Fibroblast of lung (primary cell): ENCODE measurements at places on chromosomes 3 and 15.
A peak's percentile ranks its signal among the peaks of the same experiment; 100 is the strongest.

DNA sequence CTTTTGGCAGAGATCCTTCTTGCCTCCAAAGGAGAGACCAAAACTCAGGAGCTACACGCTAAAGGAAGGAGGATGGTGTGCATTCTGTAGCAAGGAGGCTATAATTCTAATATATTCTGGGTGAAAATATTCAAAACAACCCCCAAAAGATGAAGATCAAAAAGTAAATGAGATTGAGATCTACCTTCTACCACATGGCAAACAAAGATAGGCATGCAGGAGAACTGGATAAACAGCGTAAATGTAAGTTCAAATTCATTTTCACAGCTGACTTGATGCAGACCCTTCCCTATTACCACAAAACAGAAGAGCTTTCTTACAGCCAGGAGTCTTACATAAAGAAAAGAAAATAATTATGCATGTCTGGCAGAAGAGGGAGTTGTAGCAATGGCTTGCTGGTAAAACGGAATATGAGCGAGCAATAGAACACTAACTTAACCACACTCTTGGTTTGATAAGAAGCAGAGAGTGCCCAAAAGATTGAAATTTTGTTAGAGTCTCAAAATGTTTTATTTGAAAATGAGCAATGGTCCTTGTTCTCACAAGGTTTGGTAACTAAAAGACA lies 272.7 kb downstream of the MECOM start:
- peak; percentile 41 for DNase-seq

GRCh38 chr3:10977892-10978510 lies 14.5 kb upstream of the SLC6A1 start:
- peak; percentile 68 for DNase-seq

DNA sequence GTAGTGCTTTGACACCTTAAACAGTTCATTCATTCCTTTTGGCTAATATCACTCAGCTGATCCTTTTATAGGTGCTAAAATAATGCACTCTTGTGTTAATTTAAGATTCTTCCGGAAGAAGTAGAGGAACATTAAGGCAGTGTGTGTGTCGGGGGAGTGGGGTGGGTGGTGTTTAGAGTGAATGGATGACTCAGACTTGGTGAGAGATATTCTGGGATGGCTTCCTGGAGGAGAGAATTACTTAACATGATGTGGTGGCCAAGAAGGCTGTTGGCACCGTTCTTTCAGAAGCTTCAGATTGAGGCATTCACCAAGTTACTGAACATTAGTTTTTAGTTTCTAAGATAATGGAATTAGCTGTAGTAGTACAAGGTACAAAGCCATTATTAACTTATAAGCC lies 125.6 kb upstream of the ROPN1 start:
- DNase-seq = peak; percentile 76

- no peak for DNase-seq
Measured at GRCh38 chr3:188437926-188438325, 284.0 kb downstream of the LPP start.

- peak; percentile 15 for DNase-seq
Measured at GRCh38 chr15:50066202-50066601, 52.8 kb downstream of the ATP8B4 start.

DNA sequence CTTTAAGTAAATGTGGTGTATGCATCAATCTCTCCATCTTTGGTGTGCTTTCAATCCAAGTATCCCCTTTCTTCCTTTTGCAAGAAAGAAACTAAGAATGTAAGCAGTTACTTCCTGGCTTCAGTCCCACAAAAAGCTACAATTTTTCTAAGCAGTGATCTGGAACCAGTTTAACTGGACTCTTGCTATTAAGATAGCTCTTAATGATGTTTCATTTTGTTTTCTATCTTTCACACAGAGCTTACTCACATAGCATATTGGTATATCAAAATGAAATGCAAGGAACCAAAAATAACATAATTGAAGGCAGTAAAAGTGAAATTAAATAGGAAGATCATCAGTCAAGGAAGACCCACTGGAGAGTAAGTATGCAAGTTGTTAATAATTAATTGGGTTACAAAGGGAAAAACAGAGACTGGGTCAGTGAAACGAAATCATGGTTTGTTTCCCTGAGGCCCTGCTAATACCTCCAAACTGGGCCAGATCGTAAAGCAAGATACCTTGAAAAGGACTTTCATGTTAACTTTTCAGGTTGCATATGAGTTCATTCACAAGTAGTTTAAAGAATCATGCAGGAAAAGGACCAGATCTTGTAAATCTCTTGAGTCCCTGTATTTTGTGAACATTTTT lies 41.9 kb downstream of the GPR160 start:
- DNase-seq = no peak

GRCh38 chr15:62962101-62962995 lies 80.2 kb upstream of the TPM1 start:
- DNase-seq = no peak

DNA sequence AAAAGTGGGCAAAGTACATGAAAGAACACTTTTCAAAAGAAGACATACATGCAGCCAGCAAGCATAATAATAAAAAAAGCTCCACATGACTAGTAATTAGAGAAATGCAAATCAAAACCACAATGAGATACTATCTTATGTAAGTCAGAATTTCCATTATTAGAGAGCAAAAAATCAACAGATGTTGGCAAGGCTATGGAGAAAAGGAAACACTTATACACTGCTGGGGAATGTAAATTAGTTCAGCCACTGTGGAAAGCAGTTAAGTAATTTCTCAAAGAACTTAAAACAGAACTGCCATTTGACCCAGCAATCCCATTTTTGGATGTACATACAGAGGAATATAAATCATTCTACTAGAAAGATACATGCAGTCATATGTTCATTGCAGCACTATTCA lies 360.7 kb downstream of the NSUN3 start:
- DNase-seq = peak; percentile 89

DNA sequence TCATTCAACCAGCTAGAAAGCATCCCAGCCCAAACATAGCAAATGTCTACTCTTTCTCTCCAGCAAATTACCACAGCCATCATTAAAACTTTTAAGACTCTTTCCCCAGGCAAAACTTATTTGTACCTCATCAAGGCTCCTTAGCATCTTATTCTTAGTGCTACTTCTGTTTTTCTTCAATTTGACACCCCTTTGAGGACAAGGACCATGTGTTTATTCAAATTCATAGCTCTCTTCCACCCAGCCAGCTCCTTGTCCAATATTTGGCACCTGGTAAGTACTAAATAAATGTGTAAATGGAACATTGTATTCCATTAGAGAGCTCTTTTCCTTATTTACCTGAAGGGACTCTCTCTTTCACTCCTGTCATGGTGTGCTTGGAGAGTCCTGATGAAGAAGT lies 89.8 kb downstream of the IMPG2 start:
- no peak for DNase-seq

DNA sequence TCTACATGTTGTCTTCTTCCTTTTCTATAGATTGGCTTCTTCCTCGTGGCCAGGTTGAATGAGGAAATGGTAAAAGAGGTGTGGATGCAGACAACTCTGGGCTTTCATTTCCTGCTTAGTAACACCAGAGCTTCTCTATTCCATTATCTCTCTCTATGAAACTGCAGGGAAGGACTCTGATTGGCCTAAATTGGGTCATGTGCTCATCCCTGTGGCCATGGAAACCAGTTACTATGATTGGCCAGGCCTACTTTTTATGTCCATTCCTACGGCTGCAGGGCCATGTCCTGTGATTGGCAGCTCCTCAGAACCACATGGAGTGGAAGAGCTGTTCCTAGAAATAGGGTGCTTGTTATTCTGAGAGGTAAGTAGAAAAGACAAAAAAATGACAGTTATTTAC lies 486.9 kb upstream of the ADAMTS9 start:
- DNase-seq = no peak

DNA sequence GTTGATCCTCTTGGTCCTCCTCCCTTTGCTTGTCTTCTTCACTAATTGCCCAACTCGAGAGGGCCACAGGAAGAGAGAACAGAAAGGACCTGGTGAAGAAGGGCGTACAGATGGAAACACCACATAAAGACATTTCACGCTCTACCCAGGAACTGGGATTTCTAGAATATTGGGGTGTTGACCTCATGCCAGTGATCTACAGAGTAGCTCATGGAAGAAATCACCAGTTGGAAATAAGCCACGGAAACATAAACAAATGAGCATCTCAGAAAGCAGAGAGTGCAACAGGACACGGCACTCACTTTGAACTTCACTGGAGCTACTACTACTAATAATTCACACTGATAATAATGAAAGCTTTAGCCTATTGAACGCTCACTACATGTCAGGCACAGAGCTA lies 84.6 kb upstream of the ARHGEF3 start:
- DNase-seq = peak; percentile 7

DNA sequence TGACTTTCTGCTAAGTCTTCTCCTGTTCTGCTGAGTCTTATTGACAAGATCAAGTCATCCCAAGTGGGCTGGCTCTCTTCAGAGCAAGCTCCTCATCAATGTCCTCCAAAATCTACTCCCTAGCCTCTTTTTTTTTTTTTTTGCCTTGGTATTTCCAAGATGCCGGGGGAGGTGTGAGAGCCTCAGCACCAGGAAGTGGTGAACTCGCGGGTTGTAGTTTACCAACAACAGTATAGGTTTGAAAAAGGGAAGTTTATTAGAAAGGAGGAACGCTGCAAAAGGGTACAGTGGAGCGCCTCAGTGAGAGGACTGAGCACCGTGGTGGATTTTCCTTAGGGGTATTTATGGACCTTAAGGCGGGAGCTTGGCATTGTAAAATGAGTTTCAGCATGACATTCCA lies 94.3 kb upstream of the SGO1 start:
- no peak for DNase-seq

DNA sequence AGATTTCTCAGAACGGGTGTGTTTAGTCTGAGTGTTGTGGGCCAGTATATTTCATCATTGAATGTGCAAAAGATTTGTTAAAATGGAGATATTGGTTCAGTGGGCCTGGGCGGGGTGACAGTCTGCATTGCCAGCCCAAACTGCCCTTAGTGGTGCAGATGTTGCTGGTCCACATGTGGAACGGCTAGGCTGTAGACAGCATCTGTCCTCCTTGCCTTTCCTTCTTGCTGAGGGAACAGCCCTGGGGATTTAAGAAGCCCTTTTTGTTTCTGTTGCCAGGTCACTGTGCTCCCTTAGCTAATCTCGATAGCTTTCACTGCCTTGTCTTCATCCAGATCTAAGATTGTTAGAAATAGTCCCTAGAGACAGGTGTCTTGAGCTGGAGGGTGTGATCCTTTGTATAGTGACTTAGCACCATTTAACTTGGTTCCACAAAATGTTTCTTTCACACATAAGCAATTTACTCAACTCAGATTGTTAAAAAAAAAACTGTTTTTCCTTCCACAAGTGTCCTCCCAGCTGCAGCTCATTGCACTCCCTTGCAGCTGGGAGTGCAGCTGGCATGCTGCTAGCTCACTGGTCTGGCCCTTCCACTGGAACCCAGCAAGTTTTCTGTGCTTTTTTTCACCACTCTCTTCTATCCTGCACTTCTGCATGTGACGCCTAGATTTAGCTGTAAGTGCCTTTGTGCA lies 37.5 kb downstream of the GAP43 start:
- no peak for DNase-seq
